ENCODE measurements at places on chromosomes 12 and 14. TPM values are rescaled to one million over a fixed set of nuclear protein-coding genes. Genes with fewer than 3 reads are reported as not detected.
A peak's percentile ranks its signal among the peaks of the same experiment; 100 is the strongest.

DNA sequence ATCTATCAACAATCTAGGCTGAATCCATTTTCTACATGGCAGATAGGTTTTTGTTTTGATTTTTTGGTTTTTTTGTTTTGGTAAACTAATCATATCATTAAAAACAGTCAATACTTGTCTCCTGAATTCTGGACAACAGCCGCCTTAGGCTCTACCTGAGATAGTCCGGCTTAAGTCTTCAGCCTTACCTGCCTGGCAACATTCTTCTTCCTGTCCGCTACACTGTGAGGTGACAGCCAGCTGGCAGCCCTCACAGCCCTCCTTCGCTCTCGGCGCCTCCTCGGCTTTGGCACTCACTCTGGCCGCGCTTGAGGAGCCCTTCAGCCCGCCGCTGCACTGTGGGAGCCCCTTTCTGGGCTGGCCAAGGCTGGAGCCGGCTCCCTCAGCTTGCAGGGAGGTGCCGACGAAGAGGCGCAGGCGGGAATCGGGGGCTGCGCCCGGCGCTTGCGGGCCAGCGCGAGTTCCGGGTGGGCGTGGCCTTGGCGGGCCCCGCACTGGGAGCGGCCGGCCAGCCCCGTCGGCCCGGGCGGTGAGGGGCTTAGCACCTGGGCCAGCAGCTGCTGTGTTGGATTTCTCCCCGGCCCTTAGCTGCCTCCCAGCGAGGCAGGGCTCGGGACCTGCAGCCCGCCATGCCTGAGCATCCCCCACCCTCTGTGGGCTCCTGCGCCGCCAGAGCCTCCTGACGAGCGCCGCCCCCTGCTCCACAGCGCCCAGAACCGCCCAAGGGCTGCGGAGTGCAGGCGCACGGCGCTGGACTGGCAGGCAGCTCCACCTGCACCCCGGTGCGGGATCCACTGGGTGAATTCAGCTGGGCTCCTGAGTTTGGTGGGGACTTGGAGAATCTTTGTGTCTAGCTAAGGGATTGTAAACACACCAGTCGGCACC lies 49.0 kb downstream of the MDGA2 start:
- DNase-seq = no peak

The HOTAIR gene
- not detected for total RNA-seq

The INHBC gene
- not detected for total RNA-seq

The ITPR2 gene
- 24.5 TPM for total RNA-seq

The TMEM63C gene
- 0.72 TPM for total RNA-seq

The NEMP1 gene
- total RNA-seq = 71.3 TPM

DNA sequence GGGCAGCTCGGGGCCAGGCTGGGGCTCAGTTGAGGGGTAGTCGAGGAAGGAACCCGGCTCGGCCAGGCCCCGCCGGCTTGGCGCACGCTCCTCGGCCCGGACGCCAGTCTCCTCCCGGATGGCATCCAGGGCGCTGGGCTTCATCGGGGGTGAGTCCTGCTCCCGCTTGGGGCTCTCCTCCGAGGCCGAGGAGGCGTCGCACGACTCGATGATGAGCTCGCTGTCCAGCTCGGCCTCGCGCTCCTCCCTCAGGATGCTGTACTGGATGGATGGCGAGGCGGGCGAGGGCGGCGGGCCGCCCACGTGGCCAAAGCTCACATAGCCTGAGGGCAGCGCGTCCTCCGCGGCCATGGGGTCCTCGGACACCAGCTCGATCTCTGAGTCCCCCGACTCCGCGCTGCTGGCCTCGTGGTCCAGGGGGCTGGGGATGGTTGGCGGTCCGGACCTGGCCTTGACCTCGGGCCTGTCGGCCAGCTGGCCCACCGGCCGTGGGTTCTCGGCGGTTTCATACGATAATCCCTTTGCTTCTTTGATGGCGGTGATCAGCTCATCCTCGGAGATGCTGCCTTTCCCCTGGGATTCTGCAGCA lies 143.4 kb downstream of the RTN1 start:
- DNase-seq = no peak

The NOXRED1 gene
- total RNA-seq = 0.30 TPM

- no peak for DNase-seq
Observed at GRCh38 chr14:31224808-31225207, 17.2 kb upstream of the HECTD1 start.

DNA sequence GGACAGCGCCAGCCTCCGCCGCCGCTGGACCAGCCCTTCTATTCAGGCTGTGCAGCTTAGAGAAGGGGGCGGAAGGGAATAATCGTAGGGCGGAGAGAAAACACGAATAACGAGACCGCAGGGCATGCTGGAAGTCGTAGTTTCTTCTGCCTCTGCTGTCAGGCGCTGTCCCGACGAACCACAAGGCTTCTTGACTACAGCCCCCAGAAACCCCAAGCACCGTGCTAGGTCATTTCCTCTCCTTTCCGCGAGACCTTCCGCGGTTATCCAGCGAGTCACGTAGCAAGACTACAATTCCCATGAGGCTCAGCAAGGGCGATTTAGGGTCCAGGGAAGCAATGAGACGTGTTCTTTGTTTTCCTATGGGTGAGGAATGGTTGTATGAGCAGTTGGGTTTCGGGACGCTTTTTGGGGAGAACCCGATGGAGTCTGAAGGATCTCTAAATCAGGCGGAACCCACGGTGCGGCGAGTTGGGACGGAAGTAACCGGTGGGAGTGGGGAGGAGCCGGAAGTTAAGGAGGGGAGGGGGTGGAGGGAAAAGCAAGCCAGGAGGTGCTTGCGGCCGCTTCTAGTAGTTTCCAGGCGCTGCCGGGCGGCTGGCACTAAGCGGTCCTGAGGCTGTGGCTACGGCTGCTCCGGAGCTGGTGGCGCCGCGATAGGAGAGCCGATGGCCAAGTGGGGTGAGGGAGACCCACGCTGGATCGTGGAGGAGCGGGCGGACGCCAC lies at the start of the genes AHSA1 and VIPAS39:
Gene AHSA1, plus strand, starts transcription at position 572 of the 727 bp plus-strand sequence. Its CDS starts 97 bp downstream, at position 669.
Gene VIPAS39, minus strand, starts transcription at position 80 of the 727 bp plus-strand sequence. CDS start 3,499 bp downstream, outside the sequence.
- DNase-seq = peak; percentile 98

DNA sequence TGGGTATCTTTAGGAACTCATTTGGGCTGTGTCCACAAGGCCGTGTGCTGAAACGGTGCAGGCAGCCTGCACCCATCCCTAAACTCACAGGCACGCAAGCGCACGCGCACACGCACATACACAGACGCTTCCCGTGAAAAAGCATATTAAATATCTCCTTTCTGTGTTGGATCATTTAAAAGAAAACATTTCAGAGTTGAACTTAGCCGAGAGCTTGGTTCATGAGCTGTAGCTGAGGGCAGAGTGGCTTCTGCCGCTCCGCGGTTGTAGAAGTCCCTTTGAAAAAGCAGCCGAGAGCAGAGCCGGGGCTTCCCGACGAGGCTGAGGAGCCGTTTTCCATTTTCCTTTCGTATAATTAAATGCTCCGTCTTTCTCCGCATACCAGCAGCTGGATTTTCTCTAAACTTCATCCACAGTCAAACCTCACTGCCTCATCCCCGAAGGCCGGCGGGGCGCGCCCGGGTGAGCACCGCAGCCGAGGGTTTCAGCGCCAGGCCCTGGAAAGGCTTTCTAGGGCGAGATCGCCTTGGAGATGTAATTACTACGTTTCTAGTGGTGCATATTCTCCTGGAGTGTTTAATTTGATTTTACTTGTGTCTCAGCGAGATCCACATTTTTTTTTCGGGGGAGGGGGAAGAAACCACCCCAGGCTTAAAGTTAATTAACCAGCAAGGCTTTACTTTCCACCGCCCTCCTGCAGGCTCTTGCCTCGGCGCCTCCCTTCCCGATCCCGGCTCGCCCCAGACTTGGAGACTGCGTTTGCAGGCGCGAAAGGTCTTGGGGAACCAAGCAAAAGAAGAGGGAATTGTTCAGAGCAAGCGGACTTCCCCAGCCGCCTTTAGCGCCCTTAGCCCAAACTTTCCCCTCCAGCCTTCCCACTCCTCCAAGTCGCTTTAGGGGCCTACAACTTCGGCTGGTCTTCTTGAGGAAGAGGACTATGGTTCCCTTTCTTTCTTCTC lies 3.0 kb upstream of the HOXC13 start:
- no peak for DNase-seq

GRCh38 chr12:46507766-46508165 lies 135.2 kb upstream of the SLC38A2 start:
- DNase-seq = no peak

GRCh38 chr12:128318341-128318740 lies 51.4 kb downstream of the TMEM132C start:
- DNase-seq = no peak

DNA sequence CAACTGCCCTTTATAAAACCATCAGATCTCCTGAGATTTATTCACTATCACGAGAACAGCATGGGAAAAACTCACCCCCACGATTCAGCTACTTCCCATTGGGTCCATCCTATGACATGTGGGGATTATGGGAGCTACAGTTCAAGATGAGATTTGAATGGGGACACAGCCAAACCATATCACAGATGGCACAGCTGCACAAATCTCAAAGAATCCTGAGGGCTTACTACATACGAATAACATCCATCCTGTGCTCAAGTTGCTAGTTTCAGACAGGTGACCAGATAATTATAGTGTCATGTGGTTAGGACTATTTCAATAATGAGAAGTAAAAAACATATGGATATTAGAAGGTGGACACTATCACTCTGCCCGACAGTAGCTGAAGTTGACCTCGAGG lies 211.2 kb downstream of the NUAK1 start:
- no peak for DNase-seq

- no peak for DNase-seq
Observed at GRCh38 chr14:90985601-90986242, 74.7 kb downstream of the RPS6KA5 start.

DNA sequence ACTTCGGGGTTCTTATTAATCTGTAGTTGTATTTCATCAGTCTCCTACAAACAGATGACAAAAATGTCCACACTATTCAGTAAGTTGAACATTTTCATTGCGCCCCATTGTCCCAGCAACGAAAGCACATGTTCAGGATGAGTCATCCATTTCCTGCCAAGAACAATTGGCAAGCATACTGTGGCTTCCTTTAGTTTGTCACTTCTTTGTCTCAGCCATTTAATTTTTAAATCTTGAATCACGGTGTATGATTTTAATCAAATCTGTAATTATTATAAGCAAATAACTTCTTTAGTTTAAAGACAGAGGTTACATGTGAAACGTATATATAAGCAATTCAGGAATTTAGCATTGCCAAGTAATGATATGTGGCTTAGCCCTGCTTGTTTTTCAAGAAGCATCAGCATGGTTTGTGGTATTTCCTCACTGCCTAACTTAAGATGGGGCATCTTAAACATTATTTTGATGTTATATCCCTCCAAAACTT lies 211.3 kb upstream of the KRR1 start:
- DNase-seq = peak; percentile 64

GRCh38 chr14:73521229-73521628 lies 15.7 kb upstream of the ACOT1 start:
- no peak for DNase-seq

DNA sequence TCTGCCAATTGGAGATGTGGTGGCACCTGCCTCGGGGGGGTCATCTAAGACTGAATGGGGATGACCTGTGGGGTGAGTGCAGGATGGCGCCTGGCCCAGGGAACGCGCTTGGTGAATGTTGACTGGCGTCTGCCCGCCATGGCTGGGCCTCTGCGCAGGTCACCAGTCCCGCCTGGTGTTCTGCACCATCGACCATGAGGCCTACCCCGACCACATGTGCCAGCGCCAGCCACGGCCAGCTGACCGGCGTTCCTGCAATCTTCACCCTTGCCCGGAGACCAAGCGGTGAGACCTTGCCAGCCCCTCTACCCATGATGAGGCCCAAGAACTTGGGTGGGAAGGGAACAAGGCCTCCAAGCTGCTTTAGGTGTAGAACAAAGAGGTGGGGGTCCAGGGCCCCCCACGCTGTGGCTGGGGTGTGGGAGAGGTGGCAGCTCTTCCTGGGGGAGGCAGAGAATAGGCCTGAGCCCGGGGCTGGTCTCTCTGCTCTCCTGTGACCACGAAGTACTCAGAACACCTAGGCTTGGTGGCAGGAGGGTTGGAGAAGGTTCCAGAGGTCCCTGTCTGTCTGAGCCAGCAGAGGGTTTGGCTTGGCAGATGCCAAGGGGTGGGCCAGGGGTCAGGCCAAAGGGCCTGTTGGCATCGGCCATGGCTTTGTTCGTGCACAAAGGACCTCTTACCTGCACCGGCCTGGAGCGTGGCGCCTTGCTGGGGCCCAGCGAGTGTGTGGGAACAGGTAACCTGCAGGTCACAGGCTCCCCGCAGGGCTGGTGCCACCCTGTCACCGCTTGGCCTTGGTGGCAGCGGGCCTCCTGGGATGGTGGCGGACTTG lies 15.4 kb downstream of the PAPLN start:
- no peak for DNase-seq

The PMCH gene
- not detected for total RNA-seq

DNA sequence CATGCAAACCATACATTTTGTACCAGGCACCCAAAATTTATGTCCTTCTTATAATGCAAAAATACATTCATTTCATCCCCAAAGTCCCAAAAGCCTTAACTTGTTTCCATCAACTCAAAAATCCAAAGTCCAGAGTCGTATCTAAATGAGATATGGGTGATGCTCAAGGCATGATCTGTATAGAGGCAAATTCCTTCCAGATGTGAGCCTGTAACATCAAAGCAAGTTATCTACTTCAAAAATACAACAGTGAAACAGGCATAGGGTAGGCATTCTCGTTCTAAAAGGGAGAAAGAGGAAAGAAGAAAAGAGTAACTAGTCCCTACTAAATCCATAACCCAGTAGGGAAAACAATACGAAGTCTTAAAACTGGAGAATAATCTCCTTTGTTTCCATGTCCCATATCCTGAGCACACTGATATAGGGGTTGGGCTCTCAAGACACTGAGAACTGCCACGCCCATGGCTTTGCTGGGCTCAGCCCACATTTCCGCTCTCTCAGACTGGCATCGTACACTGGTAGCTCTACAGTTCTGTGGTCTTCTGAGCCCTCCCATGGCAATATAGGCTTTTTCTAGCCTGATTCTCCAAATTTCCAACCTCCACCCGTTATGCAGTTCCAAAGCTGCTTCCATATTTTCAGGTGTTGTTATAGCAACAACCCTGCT lies 232.8 kb downstream of the TMTC2 start:
- no peak for DNase-seq

- DNase-seq = no peak
Observed at GRCh38 chr12:25248137-25248536, 2.6 kb downstream of the KRAS start.

DNA sequence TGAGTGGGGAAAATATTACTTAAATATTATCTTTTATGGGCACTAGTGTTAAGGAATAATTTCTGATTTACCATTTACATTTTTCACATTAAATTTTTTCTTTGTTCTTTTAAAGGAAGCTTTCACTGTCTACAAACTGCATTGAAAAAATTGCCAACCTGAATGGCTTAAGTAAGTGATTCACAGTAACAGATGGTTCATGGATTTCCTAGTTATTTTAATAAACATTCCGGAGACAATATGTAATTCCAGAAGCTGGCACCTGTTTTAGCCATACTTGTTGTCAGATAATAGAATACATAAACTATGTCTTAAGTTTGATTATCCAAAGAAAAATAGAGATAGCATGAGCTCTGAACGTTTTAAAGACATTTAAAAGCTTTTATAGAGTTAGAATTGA lies 17.1 kb downstream of the DNAL1 start:
- no peak for DNase-seq

DNA sequence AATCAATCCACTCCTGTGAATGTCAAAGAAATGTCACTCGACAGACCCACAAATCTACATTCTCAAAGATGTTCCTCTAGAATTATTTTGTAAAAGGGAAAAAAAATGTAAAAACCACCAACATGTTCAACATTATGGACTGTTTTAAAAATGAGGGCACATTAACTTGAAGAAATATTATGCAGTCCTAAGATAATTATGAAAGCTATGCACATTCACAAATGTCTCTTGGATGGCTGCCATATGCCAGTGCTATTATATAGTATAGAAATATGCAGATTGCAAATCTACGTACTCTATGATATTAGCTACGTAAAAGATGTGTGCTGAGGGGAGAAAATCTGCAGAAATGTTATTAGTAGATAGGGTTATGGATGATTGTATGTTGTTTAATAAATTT lies 334.2 kb downstream of the BMP4 start:
- DNase-seq = no peak

The FAIM2 gene
- 0.42 TPM for total RNA-seq

GRCh38 chr12:91680864-91681263 lies 464.8 kb downstream of the BTG1 start:
- DNase-seq = no peak
